ENCODE measurements at places on chromosomes 7 and 10.

GRCh38 chr10:132834891-132835847, 49.2 kb upstream of the NKX6-2 start:
- no peak for DNase-seq

- DNase-seq, result no peak
Measured at GRCh38 chr10:96935810-96936209, 103.7 kb downstream of the LCOR start.

DNA sequence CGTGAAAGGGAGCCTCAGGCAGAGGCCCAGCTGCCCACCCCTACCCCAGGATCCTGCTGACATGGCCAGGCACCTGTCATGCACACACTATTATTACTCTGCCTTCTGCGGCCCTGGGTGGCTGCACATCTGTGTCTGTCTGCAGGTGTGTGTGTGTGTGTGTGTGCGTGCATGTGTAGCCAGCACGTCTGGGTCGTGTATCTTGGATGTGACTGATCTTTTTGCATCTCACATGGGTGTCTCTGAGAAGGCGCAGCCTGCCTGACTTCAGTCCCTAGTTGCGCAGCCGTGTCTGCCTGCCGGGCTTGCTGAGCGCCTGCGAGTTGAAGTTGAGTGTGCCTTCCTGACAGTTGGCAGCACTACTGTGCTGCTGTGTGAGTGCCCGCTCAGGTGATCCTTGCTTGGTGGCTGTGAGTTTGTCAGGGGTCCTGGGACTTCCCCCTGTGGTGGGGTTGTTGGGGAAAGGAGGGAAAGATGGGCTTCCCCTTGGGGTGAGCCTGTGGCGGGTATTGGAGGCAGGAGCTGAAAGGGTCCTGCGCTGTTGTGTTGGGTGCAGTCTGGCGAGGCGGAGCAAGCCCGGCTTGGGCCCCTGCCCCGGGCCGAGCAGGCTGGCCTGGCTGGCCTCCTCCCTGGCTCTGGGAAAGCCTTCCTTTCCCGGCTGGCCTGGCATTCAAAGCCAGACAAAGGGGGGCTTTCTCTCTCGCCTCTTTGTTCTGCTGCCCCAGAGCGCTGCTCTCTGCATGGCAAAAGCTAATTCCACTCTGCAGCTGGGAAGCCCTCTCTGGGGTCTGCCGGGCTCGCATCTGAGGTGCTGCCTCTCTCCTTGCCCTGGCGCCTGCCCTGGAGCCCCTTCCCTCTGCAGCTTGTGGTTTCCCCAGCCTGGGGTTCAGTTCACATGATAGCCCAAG, 4.9 kb downstream of the TRIM8 start:
- DNase-seq, result no peak

DNA sequence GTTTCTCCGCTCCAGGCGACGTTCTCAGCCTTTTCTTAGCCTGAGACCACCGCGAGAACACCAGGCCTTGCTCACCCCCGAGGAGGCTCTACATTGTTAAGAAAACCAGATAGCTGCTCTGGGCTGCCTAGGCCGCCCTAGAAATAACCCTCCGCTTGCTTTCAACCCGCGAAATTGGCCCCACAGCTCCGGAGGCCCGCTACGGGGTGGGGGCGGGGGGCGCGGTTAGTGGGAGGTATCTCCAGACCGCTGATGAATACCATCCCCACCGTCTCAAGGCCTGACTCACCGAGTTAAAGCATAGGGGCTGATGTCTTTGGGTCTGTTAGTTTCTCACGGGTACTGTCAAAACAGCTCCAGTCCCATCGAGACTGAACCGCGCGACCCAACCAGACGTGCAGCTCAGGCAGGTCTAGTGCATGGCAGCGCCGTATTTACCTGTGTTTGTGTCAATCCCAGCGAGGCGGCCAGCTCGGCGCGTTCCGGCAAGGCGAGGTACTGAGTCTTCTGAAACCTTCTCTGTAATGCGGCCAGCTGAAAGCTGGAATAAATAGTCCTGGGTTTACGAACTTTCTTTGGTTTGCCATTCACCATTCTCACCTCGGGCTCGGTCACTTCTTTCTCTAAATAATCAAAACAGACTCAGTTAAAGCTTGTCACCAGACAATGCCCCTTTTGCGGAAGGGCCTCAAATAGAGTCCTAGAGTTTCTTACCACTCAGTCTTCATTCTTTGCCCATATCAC, 2.7 kb downstream of the DLX5 start:
- DNase-seq, result no peak

GRCh38 chr10:84398696-84399095, 70.3 kb downstream of the CCSER2 start:
- DNase-seq, result no peak

- no peak for DNase-seq
Measured at GRCh38 chr10:89389254-89389653, 3.2 kb upstream of the IFIT1 start.

GRCh38 chr7:77226357-77226839, 26.8 kb upstream of the FGL2 start:
- no peak for DNase-seq

GRCh38 chr10:89563861-89564478, 28.6 kb upstream of the SLC16A12 start:
- DNase-seq, result peak; percentile 52

DNA sequence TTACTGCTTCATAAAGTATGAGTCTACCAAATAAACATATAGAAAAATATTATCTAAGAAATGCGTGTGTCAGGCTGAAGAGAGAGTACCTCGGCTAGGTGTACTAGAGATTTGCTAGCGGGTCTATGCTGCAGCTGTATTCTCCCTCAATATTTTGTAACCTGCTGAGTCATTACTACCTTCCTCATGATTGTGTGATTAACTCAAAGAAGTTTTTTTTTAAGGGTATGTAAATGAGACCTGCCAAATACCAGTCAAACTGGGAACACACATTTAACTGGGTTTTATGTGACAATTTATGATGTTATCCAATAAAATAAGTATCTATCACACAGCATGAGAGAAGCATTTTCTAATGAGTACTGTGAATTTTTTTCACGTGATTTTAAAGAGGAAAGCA, 180.4 kb downstream of the RNF133 start:
- peak; percentile 3 for DNase-seq

DNA sequence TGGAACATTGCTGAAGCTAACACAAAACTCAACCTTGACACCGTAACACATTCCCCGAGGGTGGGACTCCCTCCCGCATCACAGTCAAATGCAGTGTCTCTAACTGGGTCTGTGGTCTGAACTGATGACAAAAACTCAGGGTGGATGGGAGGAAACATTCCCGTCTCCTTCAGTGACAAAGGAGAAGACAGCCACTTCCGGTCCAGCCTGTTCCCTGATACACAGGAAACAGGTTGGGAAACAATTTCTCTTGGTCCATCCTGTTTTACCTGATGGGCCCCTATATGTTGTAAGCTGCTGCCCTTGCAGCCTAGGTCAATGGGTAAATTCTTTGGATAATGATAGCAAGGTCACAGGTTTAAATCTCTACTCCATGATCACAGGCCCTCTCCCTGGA, 20.4 kb downstream of the SLC13A4 start:
- DNase-seq, result peak; percentile 21

DNA sequence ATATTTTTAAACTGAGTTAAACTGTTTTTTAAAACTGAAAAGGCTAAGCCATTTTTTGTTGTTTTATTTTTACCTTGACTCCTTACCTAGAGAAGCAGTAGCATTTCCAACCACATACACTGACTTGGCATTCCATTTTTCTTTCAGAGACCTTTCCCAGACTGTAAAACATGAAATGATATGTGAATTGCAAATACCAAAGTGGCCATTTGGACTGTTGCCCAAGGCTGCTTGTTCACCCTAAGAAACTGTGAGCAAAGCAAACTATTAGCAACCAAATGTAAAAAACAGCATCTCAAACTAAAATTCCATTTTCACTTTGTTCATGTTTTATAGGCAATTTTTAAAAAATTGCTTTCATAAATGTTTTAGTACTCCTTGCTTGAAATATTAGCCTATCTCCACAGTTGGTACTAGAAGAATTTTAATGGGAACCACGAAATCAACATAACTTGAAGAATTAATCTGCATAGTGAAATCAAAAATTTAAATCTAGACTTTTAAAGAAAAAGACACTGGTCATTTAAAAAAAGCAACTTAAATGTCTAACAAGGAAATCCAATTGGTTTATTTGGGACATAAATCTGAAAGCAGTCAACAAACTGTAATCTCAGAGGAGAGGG, 10.8 kb downstream of the UROS start:
- no peak for DNase-seq

- DNase-seq, result no peak
Measured at GRCh38 chr7:86788948-86789347, 145.2 kb downstream of the GRM3 start.
